ENCODE measurements at places on chromosomes 6 and 20. TPM values are rescaled to one million over a fixed set of nuclear protein-coding genes. Genes with fewer than 3 reads are reported as not detected.

GRCh38 chr6:170266061-170266825, 24.6 kb downstream of the DLL1 start:
- peaks cover 13% of the 10 kb centered on the region for H3K4me1 ChIP-seq
- DNase-seq = no peak
- peaks cover 6% of the 10 kb centered on the region for H3K27me3 ChIP-seq
- peak overlapping the region; percentile 31 for H3K27ac ChIP-seq
- H3K36me3 ChIP-seq = no peaks in the 10 kb centered on the region

Gene PYGB
- 61.1 TPM for total RNA-seq

- DNase-seq = peak; percentile 95
- H3K4me3 ChIP-seq = peak within 1 kb of the TSS; percentile 97
- peaks cover 19% of the 10 kb centered on the region for H3K4me1 ChIP-seq
- peak within 1 kb of the TSS; percentile 96 for H3K27ac ChIP-seq
- H3K27me3 ChIP-seq = no peaks in the 10 kb centered on the region
- H3K36me3 ChIP-seq = peaks cover 34% of the 10 kb centered on the region
Observed at GRCh38 chr20:2651772-2652723, at the start of gene NOP56. Gene NOP56, plus strand, starts transcription at chr20:2652632. Its CDS starts 29 bp downstream, at chr20:2652661.

Gene RAET1L
- not detected for total RNA-seq

Gene ANKRD6
- total RNA-seq = 20.2 TPM

- H3K27me3 ChIP-seq = no peaks in the 10 kb centered on the region
- peaks cover 98% of the 10 kb centered on the region for H3K36me3 ChIP-seq
- no peak overlapping the region for H3K27ac ChIP-seq
- DNase-seq = no peak
Observed at GRCh38 chr20:58991715-58992114, 10.7 kb downstream of the NELFCD start.

DNA sequence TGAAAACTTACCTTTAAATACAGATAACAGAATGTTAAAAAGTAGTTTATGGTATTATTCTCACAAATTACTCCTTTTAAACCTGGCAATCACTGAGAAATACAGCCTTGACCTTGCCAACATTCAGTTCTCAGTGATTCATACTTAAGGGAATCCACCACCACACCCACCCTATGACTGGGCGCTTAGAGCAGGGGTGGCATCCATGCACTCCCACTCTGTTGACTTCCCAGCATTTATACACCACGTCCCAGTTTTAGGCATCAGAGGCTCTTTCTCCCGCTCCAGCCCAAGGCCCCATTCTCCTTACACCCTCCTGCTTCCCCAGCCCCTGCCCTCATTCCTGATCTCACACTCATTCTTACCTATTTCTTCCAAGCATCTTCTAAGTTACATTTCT, 16.3 kb downstream of the TRAF3IP2 start:
- DNase-seq = no peak
- peaks cover 69% of the 10 kb centered on the region for H3K4me1 ChIP-seq
- no peaks in the 10 kb centered on the region for H3K27me3 ChIP-seq
- H3K4me3 ChIP-seq = no peak overlapping the region
- H3K27ac ChIP-seq = peak overlapping the region; percentile 20
- no peaks in the 10 kb centered on the region for H3K36me3 ChIP-seq

Gene SLC22A16
- 0.87 TPM for total RNA-seq

GRCh38 chr6:155787168-155787567, 331.5 kb upstream of the NOX3 start:
- no peaks in the 10 kb centered on the region for H3K36me3 ChIP-seq
- no peak for DNase-seq
- no peak overlapping the region for H3K27ac ChIP-seq
- H3K4me1 ChIP-seq = no peaks in the 10 kb centered on the region
- no peak overlapping the region for H3K4me3 ChIP-seq
- H3K27me3 ChIP-seq = no peaks in the 10 kb centered on the region

DNA sequence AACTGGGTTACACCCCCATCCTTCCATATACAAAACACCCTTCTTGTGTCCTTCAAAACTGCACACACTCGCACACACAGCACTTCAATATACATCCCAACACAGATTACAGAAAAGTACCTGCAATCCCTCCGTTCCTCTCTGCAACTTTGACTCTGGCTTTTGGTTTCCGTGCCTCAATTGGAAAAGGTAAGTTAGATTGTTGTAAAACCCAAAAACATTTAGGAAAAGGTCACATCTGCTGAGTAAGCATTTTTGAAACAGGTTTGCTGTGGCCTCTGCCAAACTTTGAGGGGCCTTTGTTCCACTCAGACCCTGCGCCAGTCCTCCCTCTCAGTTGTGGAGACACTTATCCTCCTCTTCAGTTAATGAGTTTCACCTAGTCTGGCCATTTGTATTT, 4.2 kb downstream of the NKX2-4 start:
- H3K27ac ChIP-seq = no peak overlapping the region
- no peak overlapping the region for H3K4me3 ChIP-seq
- DNase-seq = no peak

DNA sequence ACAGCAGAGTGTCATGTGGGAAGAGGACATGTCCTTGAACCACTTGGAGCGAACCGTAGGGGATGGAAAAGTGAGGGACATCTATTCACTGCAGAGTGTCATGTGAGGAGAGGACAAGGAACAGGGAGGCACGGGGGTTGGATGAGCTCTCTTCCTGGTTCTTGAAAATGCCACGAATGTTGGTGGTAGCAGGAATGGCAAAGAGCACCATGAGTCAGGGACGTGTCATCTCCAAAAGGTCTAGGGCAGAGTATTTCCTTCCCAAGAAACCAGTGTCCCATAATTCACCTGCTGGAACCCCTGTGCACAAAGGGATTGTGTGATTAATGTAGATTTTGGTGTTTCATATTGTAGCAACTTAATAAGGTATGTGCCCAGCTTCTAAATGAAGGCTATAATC, 136.8 kb downstream of the BFSP1 start:
- H3K36me3 ChIP-seq = no peaks in the 10 kb centered on the region
- DNase-seq = no peak
- H3K4me3 ChIP-seq = no peak overlapping the region
- H3K4me1 ChIP-seq = no peaks in the 10 kb centered on the region

DNA sequence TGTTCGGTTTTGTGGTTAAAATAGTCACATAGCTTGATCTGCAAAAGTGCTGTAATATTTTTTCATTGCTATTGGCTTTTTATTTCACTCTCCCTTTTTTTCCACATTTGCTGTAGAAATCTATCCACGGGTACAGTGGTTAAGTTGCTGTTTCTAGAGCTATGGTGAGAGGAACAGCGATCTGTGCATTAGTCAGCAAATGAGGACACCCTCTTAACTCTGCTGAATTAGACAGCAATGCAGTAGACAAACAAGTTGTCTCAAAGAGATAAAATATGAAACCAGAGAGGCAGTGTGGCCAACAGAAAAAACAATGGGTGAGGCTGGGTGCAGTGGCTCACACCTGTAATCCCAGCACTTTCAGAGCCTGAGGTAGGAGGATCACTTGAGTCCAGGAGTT, 17.6 kb upstream of the SYNJ2 start:
- no peaks in the 10 kb centered on the region for H3K4me1 ChIP-seq
- H3K4me3 ChIP-seq = no peak overlapping the region
- no peaks in the 10 kb centered on the region for H3K36me3 ChIP-seq
- H3K27ac ChIP-seq = no peak overlapping the region

Gene TFAP2D
- total RNA-seq = not detected

GRCh38 chr6:148548065-148548748, 198.6 kb upstream of the UST start:
- no peak overlapping the region for H3K4me3 ChIP-seq
- no peak for DNase-seq
- no peaks in the 10 kb centered on the region for H3K27me3 ChIP-seq
- H3K27ac ChIP-seq = no peak overlapping the region
- H3K36me3 ChIP-seq = peaks cover 81% of the 10 kb centered on the region

DNA sequence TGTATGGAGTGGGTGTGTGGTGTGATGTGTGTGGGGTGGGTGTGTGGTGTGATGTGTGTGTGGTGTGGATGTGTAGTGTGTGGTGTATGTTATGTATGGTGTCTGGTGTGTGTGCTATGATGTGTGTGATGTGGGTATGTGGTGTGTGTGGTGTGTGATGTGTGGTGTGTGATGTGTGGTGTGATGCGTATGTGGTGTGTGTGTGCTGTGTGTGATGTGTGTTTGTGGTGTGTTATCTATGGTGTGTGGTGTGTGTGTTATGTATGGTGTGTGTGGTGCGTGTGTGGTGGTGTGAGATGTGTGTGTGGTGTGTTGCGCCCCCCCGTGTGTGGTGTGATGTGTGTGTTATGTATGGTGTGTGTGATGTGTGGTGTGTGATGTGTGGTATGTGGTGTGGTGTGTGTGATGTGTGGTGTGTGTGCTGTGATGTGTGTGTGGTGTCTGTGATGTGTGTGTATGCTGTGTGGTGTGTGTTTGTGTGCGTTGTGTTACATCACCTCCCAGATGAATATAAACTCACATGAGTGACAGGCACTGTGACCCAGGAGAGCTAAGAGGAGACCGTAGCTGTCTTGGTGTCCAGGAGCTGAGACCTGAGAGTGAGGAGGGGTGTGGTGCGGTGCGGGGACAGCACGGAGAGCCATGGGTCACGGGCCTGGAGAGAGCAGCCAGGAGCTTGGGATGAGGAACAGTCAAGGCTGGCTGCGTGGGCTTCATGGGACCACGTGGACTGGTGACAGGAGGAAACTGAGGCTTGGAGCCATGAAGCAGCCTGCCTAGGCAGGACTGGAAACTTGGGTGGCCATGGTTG, 8.8 kb downstream of the DLGAP4 start:
- DNase-seq = peak; percentile 43
- peaks cover 36% of the 10 kb centered on the region for H3K27me3 ChIP-seq
- no peaks in the 10 kb centered on the region for H3K36me3 ChIP-seq
- H3K4me1 ChIP-seq = no peaks in the 10 kb centered on the region
- H3K4me3 ChIP-seq = no peak overlapping the region
- no peak overlapping the region for H3K27ac ChIP-seq

DNA sequence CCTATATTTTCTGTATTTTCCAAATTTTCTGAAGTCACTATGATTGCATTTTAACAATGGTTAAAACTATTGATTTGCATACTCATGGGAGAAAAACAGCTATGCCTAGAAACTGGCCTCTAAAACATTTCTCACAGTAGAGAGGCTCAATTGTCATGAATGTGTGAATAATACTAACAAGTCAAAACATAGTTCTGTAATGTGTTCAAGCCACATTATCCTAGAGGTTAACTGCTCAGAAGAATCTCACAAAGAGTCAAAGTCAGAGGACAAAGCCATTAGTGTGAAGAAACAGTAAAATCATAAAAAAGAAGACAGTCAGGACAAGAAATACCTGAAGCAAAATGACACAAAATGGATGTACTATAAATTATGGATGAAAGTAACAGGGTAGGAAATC, 12.5 kb upstream of the ALDH8A1 start:
- no peak for DNase-seq
- H3K36me3 ChIP-seq = peaks cover 51% of the 10 kb centered on the region
- H3K27me3 ChIP-seq = no peaks in the 10 kb centered on the region
- H3K4me1 ChIP-seq = no peaks in the 10 kb centered on the region
- H3K4me3 ChIP-seq = no peak overlapping the region
- H3K27ac ChIP-seq = no peak overlapping the region

DNA sequence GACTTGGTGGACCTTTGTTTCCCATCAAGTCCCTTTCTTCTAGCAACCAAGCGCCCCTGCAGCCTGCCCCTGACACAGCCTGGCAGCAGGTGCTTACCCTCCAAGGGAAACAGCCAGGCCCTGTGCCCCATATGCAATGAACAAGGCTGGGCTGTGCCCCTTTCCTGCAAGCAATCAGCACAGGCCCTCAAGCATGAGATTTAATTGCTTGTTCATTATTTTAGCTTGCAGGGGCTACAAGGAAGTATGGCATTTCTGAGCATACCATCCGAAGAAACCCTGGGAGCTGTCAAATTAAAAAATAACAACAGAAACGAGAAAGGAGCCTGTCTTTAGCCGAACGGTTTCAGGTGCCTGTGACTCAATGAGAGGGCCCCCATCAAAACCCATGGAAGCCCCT, 522.9 kb upstream of the ARID1B start:
- H3K27me3 ChIP-seq = no peaks in the 10 kb centered on the region
- H3K4me1 ChIP-seq = no peaks in the 10 kb centered on the region
- H3K36me3 ChIP-seq = no peaks in the 10 kb centered on the region
- no peak for DNase-seq

DNA sequence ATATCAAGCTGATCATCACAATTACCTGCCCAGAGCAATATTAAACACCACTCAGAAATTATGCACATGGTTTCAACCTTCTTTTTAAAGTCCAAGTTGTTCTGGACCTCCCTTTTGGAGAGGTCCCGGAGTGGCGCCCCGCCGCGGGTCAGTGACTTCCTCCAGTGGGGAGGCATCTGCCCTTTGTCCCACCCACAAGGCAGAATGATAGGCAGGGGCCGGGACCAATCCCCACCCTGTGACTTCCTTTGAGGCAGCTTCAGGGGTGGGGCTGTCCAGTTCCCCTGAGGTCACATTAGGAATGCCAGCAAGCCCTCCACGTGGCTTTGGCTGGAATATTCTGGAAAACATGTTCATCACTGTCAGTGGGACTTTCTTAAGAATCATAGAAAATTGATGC, 207.0 kb downstream of the ANKRD60 start:
- no peaks in the 10 kb centered on the region for H3K27me3 ChIP-seq
- H3K4me3 ChIP-seq = no peak overlapping the region
- H3K4me1 ChIP-seq = no peaks in the 10 kb centered on the region
- no peaks in the 10 kb centered on the region for H3K36me3 ChIP-seq

Gene POPDC3
- 1.9 TPM for total RNA-seq

Gene STMND1
- total RNA-seq = not detected

Gene XKR7
- total RNA-seq = 0.09 TPM

Gene PAX1
- not detected for total RNA-seq

DNA sequence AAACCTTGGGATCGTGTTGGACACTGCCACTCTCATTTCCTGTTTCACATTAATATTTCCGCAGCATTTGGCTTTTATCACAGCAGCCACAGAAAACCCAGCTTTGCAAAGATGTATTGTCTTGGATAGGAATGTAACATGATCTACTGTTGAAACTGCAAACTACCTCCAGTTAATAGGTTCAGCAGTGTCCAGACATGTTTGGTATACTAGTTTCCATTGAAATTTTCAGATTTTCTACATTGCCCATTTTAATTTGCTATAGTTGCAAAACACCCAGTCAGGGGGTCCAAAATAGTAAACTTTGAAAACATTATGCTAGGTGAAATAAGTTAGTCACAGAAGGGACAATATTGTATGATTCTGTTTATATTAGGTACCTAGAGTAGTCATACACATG, 3.3 kb downstream of the ANKRD6 start:
- DNase-seq = no peak
- no peak overlapping the region for H3K4me3 ChIP-seq
- H3K36me3 ChIP-seq = no peaks in the 10 kb centered on the region
- H3K27ac ChIP-seq = no peak overlapping the region
- H3K27me3 ChIP-seq = no peaks in the 10 kb centered on the region
- H3K4me1 ChIP-seq = peaks cover 13% of the 10 kb centered on the region

Gene DDR1
- 102 TPM for total RNA-seq

DNA sequence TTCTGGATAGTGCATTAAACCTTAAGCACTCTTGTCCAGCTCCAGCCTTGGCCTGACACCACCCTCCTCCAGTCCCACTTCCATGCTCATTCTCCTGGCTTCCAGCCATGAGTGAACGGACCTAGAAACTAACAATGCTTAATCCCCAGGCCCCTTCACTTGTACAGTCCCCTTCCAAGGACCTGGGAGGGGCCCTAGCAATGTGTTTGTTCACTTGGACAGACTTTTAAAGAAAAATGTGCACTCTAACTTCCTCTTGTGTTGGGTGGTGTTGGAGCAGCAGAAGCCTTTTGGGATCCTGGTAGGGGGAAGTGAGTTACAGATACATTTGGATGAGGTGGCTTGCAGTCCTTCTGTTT, 48.9 kb upstream of the CCN6 start:
- H3K27me3 ChIP-seq = no peaks in the 10 kb centered on the region
- H3K4me3 ChIP-seq = no peak overlapping the region
- no peak for DNase-seq
- H3K4me1 ChIP-seq = peaks cover 9% of the 10 kb centered on the region
- H3K27ac ChIP-seq = no peak overlapping the region
